ENCODE measurements at places on chromosomes 1 and 21. TPM values are rescaled to one million over a fixed set of nuclear protein-coding genes. Genes with fewer than 3 reads are reported as not detected.

Gene MATN1
- not detected for polyA plus RNA-seq

Gene F3
- polyA plus RNA-seq = 19.0 TPM

Gene CASQ1
- not detected for polyA plus RNA-seq

Gene PGLYRP3
- not detected for polyA plus RNA-seq

Gene TTC22
- 9.6 TPM for polyA plus RNA-seq

Gene NCMAP
- 0.65 TPM for polyA plus RNA-seq

Gene MAP3K6
- polyA plus RNA-seq = 59.7 TPM

Gene RHD
- polyA plus RNA-seq = not detected

Gene TMEM240
- 1.7 TPM for polyA plus RNA-seq

Gene PRDM15
- 1.3 TPM for polyA plus RNA-seq

Gene HIVEP3
- 3.5 TPM for polyA plus RNA-seq

Gene FCRL3
- not detected for polyA plus RNA-seq

Gene ACTL8
- not detected for polyA plus RNA-seq

Gene HCRTR1
- polyA plus RNA-seq = not detected

Gene ADCY10
- polyA plus RNA-seq = 0.28 TPM

Gene BGLAP
- 1.7 TPM for polyA plus RNA-seq

Gene C1orf141
- polyA plus RNA-seq = not detected

Gene G0S2
- 103 TPM for polyA plus RNA-seq

Gene NCAM2
- 0.13 TPM for polyA plus RNA-seq

Gene SPATA21
- not detected for polyA plus RNA-seq

Gene CELA2A
- polyA plus RNA-seq = not detected

Gene GSTM5
- polyA plus RNA-seq = 9.1 TPM

Gene GNG4
- 4.5 TPM for polyA plus RNA-seq

Gene TEDDM1
- not detected for polyA plus RNA-seq

Gene FAM131C
- polyA plus RNA-seq = 12.0 TPM

Gene APH1A
- 116 TPM for polyA plus RNA-seq

Gene CDK18
- polyA plus RNA-seq = 36.3 TPM

Gene LINGO4
- 0.32 TPM for polyA plus RNA-seq

Gene TCHHL1
- not detected for polyA plus RNA-seq

Gene TMEM200B
- polyA plus RNA-seq = 7.6 TPM

Gene LPAR3
- not detected for polyA plus RNA-seq

Gene TRAF3IP3
- 3.6 TPM for polyA plus RNA-seq
